ENCODE measurements at places on chromosomes 16 and 17.

- no peak for DNase-seq
Measured at GRCh38 chr17:63589646-63590045, 11.0 kb upstream of the TACO1 start.

- no peak for DNase-seq
Measured at GRCh38 chr17:59751955-59752413, 44.5 kb downstream of the VMP1 start.

GRCh38 chr17:57113011-57113410, 28.0 kb downstream of the AKAP1 start:
- DNase-seq: no peak

- no peak for DNase-seq
Measured at GRCh38 chr17:79667746-79668145, 56.9 kb upstream of the RBFOX3 start.
